Activated T-helper 9 cell treated with anti-CD3 and anti-CD28 coated beads, Interleukin-2, amount 50 U/mL, for 16 hours (primary cell): ENCODE measurements at places on chromosomes 12 and 14.

DNA sequence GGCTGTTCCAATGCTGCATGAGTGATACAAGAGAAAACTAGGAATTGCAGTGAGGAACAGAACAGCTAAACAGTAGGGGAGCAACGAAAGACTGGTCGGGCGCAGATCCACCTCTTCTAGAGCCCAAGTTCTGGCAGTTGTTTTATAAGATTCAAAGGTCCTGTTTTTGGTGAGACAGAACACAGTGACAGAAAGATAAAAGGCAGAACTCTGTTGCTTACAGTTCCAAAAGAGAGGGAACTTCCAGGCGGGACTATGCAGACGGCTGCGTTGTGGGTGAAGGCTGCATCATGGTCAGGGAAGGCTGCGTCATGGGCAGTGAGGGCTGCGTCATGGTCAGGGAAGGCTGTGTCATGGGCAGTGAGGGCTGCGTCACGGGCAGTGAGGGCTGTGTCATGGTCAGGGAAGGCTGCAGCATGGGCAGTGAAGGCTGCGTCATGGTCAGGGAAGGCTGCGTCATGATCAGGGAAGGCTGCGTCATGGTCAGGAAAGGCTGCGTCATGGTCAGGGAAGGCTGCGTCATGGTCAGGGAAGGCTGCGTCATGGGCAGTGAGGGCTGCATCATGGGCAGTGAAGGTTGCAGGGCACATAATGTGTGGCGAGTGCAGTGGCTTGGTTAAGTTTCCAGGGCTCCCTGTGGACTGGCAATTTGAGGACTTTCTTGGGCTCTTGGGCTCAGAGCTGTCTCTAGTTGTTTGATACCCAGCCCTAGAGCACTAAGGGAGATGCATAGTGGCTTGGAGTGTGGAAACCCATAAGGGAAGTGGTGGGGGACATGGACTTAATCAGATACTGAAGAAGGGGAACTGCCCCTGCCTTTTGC lies 619.9 kb downstream of the AACS start:
- DNase-seq, result no peak

- no peak for DNase-seq
Measured at GRCh38 chr12:11798856-11799501, 149.5 kb downstream of the ETV6 start.

- no peak for DNase-seq
Measured at GRCh38 chr12:31245822-31246469, 80.0 kb downstream of the SINHCAF start.

- no peak for DNase-seq
Measured at GRCh38 chr14:92718664-92719063, 29.8 kb downstream of the LGMN start.

DNA sequence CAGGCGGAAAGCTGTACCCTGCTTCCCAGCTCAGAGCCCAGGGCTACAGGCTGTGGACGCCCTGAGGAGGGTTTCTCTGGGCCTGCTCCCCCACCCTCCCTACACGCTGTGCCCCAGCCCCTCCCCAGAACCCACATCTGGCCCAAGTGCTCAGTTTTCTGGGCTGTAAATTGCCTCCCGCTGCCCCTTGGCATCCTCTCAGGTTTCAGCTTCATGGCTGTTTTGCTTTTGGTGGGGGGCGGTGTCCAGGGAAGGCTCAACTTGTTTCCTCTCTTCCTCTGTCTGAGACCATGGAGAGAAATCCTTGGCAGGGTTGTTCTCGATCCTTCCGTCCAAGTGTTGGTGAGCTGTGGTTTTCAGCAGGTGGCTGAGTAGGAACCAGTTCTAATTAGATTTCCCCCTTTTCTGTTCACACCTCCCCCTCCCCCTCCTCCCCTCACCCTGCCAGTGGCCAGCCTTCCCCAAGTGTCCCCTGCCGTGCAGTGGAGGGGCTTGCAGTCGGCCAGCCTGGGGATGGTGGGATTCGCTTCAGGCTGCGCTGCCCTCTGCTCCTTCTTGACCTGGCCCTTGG lies 61.8 kb downstream of the TSPAN9 start:
- DNase-seq, result no peak

GRCh38 chr12:11500188-11500860 lies 105.0 kb upstream of the PRB2 start:
- peak; percentile 46 for DNase-seq

DNA sequence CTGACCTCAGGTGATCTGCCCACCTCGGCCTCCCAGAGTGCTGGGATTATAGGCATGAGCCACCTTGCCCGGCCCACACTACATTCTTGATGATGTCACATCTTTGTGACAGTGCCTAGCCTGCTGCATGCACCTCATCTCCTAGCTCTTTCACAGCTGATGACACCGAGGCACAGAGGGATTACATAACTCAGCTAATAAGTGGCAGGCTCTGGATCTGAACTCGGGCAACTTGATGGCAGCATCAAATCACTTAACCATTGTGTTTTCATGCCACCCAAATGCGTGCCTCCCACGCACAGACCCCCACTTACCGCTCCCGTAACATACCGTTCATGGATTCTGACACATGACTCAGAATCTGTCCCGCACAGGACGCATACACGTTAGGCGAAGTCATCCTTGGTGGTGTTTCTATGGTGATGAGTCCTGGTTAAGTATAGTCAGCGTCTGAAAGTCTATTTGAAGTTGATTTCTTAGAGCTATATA lies 7.4 kb downstream of the TMEM120B start:
- no peak for DNase-seq

DNA sequence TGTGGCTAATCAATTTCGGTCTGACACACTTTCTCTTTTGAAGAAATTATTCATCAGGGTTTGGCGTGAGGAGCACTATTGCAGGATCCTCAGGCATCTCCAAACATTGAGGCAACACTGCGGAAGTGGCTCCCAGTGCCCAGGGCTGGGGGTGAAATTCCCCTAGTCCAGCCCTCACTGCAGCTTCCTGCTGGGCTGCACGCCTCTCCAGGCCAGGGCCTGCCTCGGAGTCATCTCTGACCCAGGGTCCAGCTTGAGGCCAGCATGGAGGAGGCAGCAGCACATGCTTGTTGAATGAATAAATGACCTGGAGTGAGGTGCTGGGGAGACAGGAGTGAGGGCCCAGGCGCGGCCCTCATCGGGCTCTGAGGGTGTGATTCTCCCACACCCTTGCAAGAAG lies 36.0 kb upstream of the TDRD9 start:
- no peak for DNase-seq

- peak; percentile 5 for DNase-seq
Measured at GRCh38 chr14:102363182-102363943, 622 bp downstream of the TECPR2 start.
